Left lobe of liver (tissue), 2 donors: ENCODE measurements at places on chromosomes 2 and 18.

- peak; percentile 30 for DNase-seq
Observed at GRCh38 chr2:128250229-128251025, 68.2 kb downstream of the HS6ST1 start.

DNA sequence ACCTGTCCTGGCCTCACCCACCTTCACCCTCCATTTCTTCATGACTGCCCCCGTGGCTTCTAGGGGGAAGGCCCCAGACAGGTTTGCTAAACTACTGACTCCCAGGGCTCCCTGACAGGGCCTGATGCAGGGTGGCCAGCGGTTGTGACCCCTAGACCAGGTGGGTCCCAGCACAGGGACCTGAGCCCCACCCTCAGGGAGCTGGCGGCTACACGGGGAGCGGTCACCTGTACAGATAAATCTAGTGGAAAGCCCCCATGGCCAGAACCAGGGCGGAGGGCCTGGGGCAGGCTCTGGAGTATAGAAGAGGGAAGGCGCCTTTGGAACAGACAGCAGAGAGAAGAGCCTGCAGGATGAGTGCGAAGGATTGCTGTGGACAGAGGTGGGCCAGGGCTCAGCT lies 42.5 kb upstream of the PLB1 start:
- DNase-seq, result no peak

- DNase-seq, result no peak
Observed at GRCh38 chr2:194182888-194183287, 1474.1 kb upstream of the SLC39A10 start.

DNA sequence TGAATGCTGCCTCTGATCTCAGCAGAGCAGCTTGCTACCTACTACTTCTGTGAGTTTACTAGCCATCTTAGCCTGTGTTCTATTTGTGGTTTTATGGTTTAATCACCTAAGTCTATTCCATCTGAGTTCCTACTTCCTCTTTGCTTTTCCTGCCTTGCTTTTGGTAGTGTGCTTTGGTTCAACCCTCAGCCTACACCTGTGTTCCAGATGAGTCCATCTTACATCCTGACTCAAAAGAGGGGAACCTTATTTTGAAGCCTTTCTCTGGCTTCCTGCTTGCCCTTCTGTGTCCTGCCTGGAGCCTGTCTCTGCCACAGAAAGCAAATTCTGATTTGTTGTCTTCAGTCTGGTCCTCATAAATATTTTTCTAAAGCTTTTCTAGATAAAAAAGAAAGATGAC lies 530.3 kb upstream of the MEX3C start:
- no peak for DNase-seq

- DNase-seq, result no peak
Observed at GRCh38 chr2:193539188-193539587, 1344.5 kb upstream of the TMEFF2 start.

DNA sequence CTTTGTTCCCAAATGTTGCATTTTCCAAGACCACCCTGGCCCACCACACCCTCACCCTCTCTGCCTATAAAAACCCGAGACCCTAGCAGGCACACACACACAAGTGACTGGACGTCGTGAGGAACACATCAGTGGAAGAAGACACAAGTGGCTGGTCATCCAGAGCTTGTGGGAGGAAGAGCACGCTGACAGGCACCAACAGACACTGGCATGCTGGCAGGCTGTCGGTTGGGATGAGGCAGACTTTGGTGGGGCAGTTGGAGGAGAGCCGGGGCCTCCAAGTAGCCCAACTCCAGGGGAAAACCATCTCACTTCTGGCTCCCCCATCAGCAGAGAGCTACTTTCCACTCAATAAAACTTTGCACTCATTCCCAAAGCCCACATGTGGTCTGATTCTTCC lies 225.5 kb upstream of the ZEB2 start:
- DNase-seq, result no peak

DNA sequence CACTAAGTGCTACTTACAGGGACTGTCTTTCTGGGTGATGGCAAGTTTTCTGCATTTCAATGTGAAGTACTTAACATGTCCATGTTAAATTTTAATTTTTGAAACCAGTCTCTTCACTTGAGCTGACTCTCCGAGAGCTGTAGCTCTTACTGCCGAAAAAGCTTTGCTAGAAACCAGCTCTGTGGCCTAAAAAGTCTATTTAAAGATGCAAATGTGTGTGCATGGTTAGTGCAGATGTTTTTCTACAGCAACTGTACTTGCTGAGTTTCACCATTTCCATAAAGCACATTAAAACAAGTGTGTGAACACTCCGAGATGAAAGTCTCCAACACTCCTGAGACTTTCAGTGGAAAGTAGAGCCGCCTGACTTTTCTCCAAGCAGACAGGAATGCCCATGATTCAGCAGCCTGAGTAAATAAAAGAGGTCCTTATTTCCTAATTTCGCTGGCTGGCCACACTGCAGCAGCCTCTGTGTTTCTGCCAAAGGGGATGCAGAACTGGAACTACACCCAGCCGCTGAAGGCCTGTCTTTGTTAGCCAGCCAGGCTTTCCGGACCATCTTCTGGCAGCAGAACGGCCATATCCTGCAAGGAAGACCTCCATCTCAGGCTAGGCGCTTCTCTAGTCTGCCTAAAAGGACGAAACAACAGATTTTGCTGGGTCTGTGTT lies 121.2 kb downstream of the ZNF521 start:
- no peak for DNase-seq

DNA sequence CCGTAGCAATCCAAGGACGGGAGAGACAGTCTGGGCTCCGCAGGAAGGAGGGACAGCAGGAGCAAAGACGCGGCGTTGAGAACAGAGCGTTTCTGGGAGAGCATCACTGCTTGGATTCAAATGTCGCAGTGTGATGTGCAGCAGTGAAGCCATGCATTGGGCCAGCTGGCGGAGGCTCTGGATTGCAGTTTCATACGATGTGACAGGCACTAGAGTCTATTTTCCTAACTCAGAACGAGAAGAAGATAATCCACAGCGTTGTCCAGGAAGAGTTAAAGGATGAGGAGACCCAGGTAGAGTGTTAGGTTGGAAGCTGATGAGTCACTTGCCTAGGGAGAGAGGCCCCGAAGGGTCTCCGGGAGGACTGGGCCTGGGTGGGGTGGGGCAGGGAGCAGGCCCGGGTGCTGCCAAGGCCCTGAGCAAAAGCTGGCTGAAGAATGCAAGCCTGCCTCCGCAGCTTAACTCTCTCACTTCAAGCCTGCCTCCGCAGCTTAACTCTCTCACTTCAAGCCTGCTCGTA lies 17.7 kb upstream of the SEMA4C start:
- DNase-seq, result no peak

GRCh38 chr2:9703701-9704221 lies 73.0 kb upstream of the YWHAQ start:
- no peak for DNase-seq

DNA sequence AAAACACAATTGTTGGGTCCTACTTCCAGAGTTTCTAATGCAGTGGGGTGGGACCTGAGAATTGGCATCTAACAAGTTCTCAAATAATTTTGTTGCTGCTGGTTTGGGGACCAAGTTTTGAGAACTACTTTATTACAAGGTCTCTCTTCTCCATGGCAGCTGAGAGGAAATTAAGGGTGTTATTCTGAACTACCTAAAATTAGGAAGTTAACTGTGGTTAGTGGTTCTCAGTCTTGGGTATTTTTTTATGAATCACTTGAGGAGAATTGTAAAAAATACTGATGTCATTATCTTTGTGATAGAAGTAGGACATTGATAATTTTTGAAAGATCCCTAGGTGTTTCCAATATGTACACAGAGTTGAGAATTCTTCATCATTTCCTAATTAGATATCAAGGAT lies 210.2 kb downstream of the MC4R start:
- DNase-seq, result no peak

- DNase-seq, result no peak
Observed at GRCh38 chr2:236049981-236050380, 118.2 kb downstream of the GBX2 start.

DNA sequence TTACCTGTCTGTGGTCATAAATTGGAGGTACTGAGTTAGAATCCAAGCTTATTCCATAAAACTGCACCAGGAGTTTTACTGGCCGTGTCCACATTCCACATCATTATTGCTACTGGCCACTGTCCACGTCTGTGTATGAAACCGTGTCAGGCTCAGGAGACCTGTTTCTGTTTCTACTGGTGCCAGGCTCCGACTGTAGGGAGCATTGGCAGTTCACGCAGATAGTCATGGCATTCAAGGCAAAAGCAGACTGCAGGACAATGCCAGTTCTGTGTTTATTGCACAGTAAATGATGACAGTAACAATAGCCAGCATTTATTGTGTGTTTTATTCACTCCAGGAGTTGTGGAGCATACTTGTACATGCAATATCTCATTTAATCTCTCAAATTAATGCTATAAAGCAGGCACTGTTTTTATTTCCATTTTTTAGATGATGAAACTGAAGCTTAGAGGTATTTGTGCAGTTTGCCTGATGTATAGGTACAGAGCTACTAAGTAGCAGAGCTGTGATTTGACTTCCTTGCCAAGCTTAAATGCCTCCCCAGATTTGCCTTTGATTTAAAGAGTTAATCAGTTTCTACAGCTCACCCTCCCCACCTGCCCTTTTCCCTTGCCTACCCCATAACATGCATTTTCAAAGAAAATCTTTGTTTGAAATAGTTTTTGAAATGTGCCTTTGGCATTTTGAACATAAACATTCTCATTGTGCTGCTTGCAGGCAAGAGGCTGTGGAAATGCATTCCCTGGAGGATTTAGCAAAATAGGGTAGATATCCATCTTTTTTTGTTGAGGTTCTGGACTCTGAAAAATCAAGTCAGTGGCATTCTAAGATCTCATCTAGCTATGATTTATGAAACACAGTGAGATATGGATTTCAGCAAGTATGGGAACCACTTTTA lies 55.5 kb downstream of the MAP4K4 start:
- DNase-seq, result no peak

DNA sequence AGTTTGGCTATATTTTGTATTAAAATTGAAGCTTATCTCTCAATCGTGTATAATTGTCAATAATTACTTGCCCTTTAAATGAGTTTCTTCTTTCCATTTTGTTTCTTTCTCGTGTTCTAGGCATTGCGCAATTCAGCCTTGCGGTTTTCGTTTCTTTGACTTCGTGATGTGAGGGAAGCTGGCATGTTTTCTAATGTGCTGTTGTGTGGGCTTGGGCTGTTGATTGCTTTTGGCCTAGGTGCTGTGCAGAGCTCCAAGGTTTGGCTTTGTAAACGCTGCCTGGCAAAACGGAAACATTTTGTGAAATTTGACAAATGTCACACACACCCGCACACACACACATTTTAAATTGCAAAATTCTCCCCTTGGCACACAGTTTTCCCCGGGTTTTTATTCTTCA lies 242.6 kb upstream of the TCF4 start:
- no peak for DNase-seq
